Epithelial cell of proximal tubule (primary cell): ENCODE measurements at places on chromosomes 7 and 10. TPM values are rescaled to one million over a fixed set of nuclear protein-coding genes. Genes with fewer than 3 reads are reported as not detected.

DNA sequence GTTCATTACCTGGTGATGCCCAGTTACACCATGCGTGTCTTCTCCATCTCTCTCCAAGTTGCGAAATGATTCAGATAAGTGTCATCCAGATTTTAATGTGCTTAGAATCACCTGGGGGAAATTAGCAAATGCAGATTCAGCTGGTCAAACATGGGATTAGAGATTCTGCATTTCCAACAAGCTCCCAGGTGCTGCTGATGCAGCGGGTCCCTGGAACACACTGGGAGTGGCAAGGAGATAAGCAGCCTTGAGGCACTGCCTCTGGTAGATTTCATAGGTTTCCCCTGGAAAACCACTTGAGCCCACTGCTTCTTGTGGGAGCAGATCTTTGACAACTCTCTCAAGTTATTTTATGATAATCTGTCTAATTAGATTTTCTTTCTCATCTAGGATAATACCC is 196.0 kb upstream of the C7orf33 start:
- DNase-seq, result no peak

- DNase-seq, result no peak
These were observed 1.6 kb downstream of the FAM53B start for GRCh38 chr10:124742413-124743190.

DNA sequence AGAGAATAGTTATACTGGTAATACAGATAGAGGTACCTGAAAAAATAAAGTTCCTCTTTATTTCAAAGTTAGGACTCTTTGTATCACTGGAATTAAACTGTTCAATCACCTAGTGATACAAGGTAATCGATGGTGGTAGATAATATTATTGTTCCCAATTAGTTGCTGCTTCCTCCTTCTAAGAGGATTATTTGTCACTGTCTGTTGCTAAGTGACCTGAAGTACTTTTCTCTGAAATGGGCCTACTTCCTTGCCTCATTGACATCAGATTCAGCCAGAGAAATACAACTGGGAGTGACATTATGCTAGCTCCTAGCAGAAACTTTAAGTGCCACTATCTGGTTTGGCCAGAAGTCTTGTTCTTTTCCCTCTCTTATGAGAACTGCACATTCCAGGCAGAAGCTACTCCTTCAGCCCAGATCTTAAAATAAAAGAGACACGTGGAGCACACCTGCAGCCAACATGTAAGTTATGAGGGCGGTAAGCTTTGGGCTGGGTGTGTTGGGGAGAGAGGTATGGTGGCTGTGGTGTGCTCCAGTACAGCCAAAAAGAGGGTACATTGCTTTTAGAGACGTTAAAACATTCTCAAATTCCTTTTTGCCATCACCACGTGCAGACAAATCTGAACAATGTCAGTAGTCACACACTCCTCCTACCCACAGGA is 54.8 kb downstream of the MINDY3 start:
- DNase-seq, result no peak

GRCh38 chr10:124142006-124142739 is 48.8 kb upstream of the CHST15 start:
- no peak for DNase-seq

DNA sequence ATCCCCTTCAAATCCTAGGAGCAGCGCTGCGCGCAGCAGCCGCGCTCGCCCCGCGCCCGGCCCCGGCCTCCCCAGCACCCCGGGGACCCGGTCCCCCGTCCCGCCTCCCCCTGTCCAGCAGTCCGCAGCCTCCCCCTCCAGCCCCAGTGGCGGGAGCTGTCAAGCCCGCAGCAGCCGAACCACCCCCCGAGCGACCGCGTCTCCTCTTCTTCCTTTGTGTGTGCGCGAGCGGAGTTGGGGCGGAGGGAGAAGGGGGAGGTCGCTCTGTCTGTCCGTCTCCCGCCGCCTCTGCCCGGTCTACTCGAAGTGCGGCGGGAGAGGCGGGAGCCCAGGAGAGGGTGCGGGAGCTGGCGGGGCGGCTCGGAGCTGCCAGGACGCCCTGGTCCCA is 375 bp upstream of the CHN2 start:
- no peak for DNase-seq

DNA sequence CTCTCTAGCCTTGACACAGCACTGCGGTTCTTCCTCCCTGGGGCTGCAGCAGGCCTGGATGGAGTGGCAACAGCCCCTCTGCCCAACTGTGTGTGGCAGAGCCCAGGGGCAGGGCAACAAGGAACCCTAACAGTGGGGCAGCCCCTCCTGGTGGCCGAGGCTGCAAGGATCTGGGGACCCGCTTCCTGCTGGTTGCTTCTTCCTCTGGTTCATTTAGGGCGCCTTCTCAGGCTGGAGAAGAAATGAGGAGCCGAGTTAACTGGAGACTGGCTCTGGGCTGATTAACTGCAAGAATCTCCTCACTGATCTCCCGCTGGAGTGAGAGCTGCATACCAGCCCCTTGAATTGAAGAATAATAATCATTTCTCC is 80.1 kb upstream of the EMX2 start:
- no peak for DNase-seq

The LOXL4 gene
- 5.4 and 6.1 TPM in 2 replicates for total RNA-seq

The ANKRD30A gene
- not detected in 2 replicates for total RNA-seq

The ERV3-1 gene
- 9.7 and 11.0 TPM in 2 replicates for total RNA-seq
